ENCODE measurements at places on chromosomes 12 and 14.

GRCh38 chr12:15495746-15496145, 173.4 kb downstream of the PTPRO start:
- DNase-seq, result no peak

DNA sequence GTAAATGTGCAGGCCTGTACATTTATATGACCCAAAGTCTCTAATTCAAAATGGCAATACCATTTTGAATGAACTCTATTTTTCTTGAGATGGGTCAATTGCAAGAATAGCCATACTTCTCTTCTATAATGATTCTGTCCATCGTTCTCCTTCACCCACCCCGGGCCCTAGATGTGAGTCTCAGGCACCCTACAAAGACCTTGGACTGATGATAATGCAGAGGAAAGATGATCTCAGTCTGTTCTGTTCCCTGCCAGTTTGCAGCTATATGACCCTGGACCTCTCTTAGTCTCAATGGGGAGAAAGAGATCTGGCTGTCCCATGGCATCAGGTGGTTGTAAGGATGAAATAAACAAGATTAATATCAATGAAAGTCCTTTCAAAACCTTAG, 30.1 kb downstream of the VCPKMT start:
- no peak for DNase-seq

DNA sequence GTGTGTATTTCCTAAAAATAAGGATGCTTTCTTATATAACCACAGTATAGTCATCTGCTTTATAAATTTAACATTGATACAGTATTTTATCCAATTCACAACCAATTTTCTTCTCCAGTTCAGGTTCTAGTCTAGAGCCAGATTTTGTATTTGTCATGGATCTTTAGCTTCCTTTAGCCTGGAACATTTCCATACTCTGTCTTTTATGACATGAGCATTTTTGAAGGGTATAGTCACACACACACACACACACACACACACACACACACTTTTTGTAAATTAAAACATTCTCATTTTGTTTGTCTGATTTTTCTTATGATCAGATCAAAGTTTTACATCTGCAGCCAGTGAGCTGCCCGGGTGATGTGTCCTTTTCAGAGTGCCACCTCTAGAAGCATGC, 25.4 kb downstream of the CGRRF1 start:
- no peak for DNase-seq

DNA sequence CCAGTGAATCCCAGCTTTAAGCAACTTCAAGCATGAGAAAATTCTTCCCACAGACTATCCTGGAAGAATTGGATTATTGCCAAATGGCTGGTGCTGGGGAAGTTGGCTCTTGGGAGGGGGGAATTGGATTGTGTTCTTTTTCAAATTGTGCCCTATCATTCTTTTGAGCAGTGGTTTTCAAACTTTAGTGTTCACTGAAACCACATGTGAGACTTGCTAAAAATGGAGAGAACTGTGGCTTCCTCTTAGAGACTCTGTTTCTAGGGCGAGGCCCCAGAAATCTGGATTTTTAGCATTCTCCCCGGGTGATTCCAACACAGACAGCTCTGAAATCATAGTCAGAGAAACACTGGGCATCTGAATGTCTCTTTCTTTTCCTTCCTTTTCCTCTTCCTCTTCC, 14.3 kb upstream of the OTUB2 start:
- DNase-seq, result no peak

DNA sequence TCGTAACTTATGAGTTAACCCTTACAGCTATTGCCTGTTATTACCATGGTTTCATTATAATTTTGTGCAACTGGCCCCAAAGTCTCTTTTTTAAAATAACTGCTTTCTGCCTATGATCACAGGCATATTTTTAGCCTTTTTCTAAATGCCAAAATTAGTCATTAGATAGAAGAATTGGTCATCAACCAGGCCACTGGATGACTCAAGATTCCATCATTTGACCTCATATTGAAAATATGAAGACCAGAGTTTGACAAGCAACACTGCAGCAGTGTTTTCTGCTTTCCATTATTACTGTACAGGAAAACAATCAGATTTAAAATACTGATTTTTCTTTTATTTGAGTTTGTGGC, 54.7 kb upstream of the OTOGL start:
- DNase-seq, result no peak

Measured in lung (tissue), 17 donors.